Subcutaneous preadipocyte (primary cell): ENCODE measurements at places on chromosomes 7 and 10. TPM values are rescaled to one million over a fixed set of nuclear protein-coding genes. Genes with fewer than 3 reads are reported as not detected.

PNLIPRP3 gene
- 0.37 and 1.2 TPM in 2 replicates for total RNA-seq

KRIT1 gene
- total RNA-seq: 38.6 and 42.0 TPM in 2 replicates

HABP2 gene
- not detected in 2 replicates for total RNA-seq

ACHE gene
- under 0.01 TPM in 1 of 2 replicates, not detected in the other for total RNA-seq

PTN gene
- 0.20 and 0.37 TPM in 2 replicates for total RNA-seq

NPFFR1 gene
- total RNA-seq: not detected in 2 replicates

AUTS2 gene
- total RNA-seq: 5.9 and 11.7 TPM in 2 replicates

COMMD3 gene
- total RNA-seq: 32.1 and 37.1 TPM in 2 replicates

TIAL1 gene
- 39.3 and 44.4 TPM in 2 replicates for total RNA-seq

LARP4B gene
- 42.6 and 59.4 TPM in 2 replicates for total RNA-seq

EGFR gene
- 95.5 and 130 TPM in 2 replicates for total RNA-seq

CYP3A7 gene
- total RNA-seq: not detected in 2 replicates
